ENCODE measurements at places on chromosomes 11 and 22.

DNA sequence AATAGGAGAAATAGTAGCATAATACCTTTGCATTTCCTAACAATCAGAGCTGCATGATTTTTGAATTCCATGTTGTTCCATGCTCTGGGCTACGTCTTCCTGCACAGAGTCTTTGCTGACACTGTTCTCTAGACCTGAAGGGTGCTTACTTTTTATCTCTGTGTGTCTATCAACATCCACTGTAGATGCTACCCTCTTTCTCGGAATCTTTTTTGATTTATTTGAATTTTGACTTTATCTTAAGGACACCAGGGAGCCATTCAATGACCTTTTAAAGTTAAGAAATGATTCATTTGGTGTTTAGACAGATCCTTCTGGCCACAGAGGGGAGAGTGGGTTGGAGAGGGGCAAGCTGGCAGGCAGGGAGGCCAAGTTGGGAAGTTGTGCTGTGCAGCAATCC, 90.1 kb downstream of the LDLRAD3 start:
- DNase-seq: no peak

GRCh38 chr22:19571995-19572394, 47.8 kb upstream of the CLDN5 start:
- no peak for DNase-seq

- DNase-seq: no peak
Measured at GRCh38 chr22:29716814-29717545, 2.8 kb upstream of the CABP7 start.

DNA sequence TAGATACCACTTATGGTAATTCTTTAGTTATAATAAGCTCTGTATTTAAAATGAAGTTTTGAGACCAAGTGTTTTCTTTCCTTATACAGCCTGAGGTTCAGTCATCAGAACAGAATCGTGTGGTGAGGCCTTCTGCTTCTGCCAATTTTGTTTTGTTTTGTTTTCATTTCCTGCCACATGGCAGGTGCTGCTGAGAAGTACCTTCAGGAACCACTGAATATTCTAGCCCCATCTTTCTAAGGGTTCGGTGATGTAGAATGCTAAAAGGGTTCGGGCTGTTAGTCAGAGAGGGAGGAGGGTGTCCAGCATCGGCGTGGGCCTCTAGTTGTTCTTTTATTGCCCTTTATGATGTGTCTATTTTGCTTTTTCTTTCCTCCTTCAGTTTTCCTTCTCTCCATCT, 25.8 kb downstream of the TNRC6B start:
- no peak for DNase-seq

DNA sequence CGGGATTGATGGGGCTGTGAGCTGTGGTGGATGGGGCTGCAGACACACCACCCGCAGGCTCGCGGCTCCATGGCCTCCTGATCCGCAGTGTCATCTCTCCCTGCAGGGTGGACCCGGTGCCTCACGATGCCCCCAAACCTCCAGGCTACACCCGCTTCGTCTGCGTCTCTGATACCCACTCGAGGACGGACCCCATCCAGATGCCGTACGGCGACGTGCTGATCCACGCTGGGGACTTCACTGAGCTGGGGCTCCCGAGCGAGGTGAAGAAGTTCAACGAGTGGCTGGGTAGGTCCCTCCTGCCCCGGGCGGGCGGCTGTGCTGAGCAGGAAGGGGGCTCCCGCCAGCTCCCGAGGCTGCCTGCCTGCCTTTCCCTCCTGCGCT, 23.1 kb downstream of the MPPED1 start:
- DNase-seq: no peak

GRCh38 chr11:96090711-96091110, 166.8 kb upstream of the MTMR2 start:
- no peak for DNase-seq

GRCh38 chr11:127073621-127074020, 73.1 kb upstream of the KIRREL3 start:
- no peak for DNase-seq

DNA sequence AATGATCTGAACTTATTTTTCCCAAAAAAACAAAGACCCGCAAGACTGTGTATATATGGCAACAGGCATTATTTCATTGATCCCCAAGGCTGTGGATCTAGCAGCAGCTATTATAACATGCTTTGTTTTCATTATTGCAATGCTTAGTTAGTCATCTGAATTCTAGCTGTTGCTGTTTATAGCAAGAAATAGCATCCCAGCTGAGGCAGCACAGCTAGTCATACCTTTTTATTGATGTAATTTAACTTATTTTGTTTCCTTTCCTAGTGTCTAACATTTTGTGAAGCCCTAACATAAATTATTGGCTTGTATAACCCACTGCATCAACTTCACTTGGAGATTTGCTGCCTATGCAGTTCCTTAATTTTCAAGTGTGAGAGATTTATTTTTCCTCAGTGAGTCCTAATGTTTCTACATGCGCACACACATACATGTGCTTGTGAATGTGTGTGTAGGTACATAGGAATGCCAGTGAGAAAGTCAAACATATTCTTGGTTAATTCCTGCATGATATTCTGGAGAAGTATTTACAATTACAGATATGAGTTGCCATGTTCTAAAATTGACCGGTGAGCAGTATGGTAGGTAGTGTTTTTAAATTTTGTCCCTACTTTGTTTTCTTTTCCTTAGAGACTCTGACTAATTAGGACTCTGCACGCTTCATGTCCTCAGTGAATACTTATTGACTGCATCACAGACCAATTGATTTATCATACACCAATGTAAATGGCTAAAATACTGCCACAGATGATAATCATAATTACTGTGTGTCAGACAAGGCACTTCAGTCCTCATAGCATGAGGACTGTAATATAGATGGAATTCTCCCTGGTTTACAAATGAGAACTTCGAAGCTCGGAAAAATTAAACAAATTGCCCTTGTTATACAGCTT, 119.3 kb downstream of the WNT11 start:
- DNase-seq: peak; percentile 31

GRCh38 chr11:69704508-69705253, 859 bp upstream of the FGF19 start:
- DNase-seq: no peak

DNA sequence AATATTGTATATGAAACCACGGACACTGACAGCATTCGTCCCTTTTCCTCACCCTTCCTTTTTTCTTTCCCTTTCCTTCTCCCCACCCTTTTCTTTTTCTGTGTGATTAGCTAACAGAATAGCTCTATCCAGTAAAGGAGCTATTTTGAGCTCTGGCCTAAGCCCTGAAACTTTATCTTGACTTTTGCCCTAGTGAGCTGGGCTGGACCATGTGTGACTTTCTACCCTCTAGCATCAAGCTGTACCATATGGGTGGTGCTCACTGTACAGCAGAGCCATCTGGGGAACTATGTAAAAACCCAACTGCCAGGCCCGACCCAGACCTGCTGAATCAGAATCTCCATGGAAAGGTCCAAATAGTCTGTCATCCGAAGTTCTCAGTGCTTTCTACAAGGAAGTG, 21.9 kb upstream of the PANX1 start:
- DNase-seq: no peak

DNA sequence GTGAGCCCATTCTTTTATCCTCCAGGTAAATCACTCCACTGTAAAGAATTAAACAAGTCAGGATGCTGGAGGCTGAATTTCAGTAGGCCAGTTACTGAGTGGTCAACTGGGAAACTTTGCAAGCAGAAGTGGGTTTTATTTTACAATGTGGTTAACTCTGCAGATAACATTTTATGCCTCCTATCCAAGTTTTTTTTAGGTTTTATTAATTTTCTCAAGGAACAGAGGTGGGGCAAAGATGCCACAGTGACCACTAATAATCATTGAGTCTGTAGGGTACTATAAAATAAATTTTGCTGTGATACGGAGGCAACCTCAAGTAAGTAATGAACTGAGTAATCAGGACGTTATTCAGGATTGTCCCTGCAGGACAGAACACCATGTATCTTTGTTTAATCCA, 599.9 kb downstream of the METTL15 start:
- DNase-seq: no peak

DNA sequence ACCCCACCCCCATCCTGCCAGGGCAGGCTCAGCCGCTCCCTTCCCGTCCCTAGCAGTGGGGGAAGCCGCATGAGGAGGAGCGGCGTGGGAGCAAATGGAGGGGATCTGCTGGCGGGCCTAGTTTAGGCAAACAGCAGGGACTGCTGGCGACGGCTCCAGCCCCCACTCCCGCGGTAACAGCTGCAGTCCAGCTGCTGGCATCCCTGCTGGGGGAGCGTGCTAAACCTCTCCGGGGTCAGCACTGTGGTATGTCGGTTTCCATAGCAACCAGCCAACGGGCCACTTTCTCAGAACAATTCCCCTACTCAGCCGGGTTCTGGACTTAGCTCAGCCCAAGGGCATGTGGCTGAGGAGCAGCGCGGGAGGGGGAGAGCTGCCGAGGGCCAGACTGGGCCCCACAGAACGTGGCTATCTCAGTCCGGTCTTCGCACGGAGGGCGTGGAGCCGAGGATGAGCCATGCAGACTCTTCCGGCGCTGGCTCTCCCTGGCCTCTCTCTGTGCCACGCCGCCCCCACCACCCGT, 98.8 kb downstream of the PKNOX2 start:
- peak; percentile 88 for DNase-seq

GRCh38 chr11:94831529-94831928, 63.4 kb downstream of the AMOTL1 start:
- no peak for DNase-seq

GRCh38 chr11:72534371-72535193, 100.3 kb upstream of the CLPB start:
- DNase-seq: no peak

DNA sequence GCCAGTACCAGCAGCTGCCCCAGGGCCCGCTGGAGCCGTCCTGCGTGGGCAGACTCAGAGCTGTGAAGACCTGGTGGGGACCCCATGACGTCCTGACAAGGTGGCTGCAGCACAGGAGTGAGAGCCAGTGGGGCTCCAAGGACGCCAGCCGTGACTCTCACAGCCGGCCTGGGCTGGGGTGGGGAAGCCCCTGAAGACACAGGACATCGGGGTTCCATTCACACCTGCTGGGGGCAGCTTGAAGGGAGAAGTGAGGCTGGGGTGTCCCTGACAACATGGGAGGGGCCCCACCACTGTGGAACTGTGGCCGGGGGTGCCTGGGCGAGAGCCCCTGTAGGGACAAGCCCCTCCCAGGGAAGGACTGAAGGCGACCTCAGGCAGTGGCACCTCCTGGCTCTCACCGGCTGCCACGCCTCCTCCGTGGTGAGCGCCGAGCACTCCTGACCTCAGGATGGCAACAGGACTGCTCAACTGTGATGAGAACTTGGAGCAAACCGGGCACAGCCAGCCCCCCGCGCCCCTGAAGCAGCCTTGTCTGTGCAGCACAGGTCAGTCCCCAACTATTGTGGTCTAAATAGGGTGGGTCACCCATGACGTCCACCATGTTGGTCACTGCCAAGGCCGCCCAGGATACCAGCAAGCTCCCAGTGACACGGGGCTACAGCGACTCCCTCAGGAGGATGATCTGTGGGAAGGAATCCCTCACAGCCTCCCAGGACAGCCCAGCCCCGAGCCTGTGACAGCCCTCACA, 22.7 kb upstream of the IL17REL start:
- no peak for DNase-seq

- no peak for DNase-seq
Measured at GRCh38 chr11:85724748-85725465, 38.9 kb upstream of the CCDC89 start.
